ENCODE measurements at places on chromosomes 12 and 14. TPM values are rescaled to one million over a fixed set of nuclear protein-coding genes. Genes with fewer than 3 reads are reported as not detected.

- no peak overlapping the region for H3K27ac ChIP-seq
- no peak overlapping the region for H3K4me3 ChIP-seq
- DNase-seq = no peak
- no peaks in the 10 kb centered on the region for H3K36me3 ChIP-seq
- H3K4me1 ChIP-seq = no peaks in the 10 kb centered on the region
Observed at GRCh38 chr14:83162361-83162929, 1628.8 kb upstream of the SEL1L start.

GRCh38 chr12:79522257-79522988 lies 168.3 kb downstream of the PAWR start:
- no peaks in the 10 kb centered on the region for H3K36me3 ChIP-seq
- H3K4me1 ChIP-seq = peaks cover 9% of the 10 kb centered on the region
- no peak overlapping the region for H3K27ac ChIP-seq
- H3K4me3 ChIP-seq = no peak overlapping the region

DNA sequence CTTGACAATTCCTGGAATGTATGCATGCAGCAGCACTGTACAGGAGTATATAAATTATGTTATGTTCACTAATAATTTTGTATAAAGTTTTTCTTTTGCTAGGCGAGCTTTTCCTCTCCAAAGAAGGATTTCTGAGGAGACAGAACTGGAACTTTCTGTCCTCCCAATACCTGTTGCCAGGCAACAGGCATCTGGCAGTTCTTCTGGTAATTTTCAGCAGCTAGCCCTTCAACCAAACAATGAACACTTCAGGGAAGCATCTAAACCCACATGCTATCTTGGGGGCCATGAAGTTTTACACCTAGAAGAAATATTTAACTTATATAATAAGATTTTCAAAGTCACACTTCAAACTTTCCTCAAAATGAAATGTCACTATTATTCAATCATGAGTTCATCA lies 162.9 kb upstream of the SYT10 start:
- no peak for DNase-seq
- H3K4me1 ChIP-seq = no peaks in the 10 kb centered on the region
- H3K27me3 ChIP-seq = no peaks in the 10 kb centered on the region
- H3K27ac ChIP-seq = no peak overlapping the region
- H3K36me3 ChIP-seq = no peaks in the 10 kb centered on the region

- peaks cover 12% of the 10 kb centered on the region for H3K4me1 ChIP-seq
- H3K27ac ChIP-seq = no peak overlapping the region
- H3K36me3 ChIP-seq = no peaks in the 10 kb centered on the region
- H3K27me3 ChIP-seq = no peaks in the 10 kb centered on the region
- no peak for DNase-seq
Observed at GRCh38 chr14:31029016-31029970, 3.1 kb upstream of the STRN3 start.

KRT78 gene
- 2.1 TPM for total RNA-seq

HECTD1 gene
- 215 TPM for total RNA-seq

LRRK2 gene
- total RNA-seq = 28.0 TPM

YAF2 gene
- total RNA-seq = 19.9 TPM

SERPINA3 gene
- 262 TPM for total RNA-seq
